ENCODE measurements at places on chromosomes 7 and 10.

GRCh38 chr10:36778651-36779050 lies 346.7 kb upstream of the ANKRD30A start:
- no peak for DNase-seq

GRCh38 chr10:97686301-97686961 lies 610 bp downstream of the AVPI1 start:
- no peak for DNase-seq

GRCh38 chr7:147513451-147513850 lies 1077.1 kb upstream of the C7orf33 start:
- no peak for DNase-seq

- DNase-seq: no peak
Measured at GRCh38 chr7:92633211-92633906, 43.2 kb upstream of the FAM133B start.

DNA sequence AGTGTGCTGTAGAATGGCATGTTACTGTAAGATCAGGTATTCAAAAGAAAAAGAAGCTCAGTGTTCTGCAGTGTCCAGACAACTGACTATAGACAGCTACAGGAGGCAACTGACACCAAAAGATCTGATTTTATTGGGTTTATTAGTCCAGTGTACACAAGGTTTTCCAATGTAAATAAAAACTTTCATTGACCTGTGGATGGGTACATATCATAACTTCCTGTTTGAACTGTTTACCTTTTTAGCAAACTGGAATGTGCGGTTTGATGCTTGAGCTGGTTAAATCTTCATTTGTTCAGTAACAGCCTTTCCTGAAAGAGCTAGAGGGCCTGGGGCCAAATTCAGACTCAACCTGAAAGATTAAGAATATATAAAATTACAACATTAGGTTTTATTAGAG lies 172.6 kb upstream of the SP8 start:
- no peak for DNase-seq
